Fibroblast of lung (primary cell): ENCODE measurements at places on chromosomes 2 and 18.

DNA sequence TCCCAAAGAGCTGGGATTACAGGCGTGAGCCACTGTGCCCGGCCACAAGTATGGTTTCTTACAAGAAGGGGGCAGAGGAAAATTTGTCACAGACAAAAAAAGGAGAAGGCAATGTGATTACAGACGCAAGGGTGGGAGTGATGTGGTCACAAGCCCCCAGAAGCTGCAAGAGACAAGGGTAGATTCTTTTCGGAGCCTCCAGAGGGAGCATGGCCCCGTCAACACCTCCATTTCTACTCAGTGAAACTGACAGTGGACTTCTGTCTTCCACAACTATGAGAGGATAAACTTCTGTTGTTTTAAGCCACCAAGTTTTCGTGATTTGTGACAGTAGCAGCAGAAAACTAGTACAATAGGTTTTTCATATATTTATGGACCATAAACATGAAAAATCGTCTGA is 2.1 kb upstream of the TCF7L1 start:
- peak; percentile 55 for DNase-seq

DNA sequence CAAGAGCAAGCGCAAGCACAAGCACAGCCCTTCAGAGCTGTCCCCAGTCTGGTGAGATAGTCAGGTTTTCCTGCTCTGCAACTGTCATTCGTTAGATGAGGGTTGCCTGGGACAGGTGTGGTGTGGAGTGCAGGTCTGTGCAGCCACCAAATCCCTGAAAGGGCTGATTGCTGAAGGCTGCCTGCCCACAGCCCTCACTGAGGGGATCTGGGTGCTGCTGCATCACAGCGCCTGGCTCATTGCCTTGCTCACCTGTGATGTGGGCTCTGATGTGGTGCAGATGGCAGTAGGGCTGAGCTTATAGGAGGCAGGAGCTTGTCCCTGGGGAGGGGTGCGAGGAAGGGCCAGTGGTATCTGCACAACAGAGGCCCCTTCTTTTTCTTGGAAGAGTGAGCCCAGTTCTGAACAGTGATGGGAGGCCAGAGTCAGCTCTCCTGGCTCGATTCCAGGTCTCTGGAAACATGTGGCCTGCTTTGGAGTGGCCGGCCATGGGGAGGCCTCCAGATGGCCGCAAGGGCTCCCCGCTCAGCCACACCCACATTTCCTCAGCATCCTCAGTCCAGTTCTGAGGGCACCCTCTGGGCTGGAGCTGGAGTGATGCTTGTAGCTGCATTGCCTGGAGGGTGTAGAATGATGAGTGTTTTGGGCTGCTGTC is 11.4 kb downstream of the UBE2F start:
- peak; percentile 56 for DNase-seq

- DNase-seq, result no peak
These were observed 1.5 kb upstream of the TNFRSF11A start for GRCh38 chr18:62323483-62324180.

DNA sequence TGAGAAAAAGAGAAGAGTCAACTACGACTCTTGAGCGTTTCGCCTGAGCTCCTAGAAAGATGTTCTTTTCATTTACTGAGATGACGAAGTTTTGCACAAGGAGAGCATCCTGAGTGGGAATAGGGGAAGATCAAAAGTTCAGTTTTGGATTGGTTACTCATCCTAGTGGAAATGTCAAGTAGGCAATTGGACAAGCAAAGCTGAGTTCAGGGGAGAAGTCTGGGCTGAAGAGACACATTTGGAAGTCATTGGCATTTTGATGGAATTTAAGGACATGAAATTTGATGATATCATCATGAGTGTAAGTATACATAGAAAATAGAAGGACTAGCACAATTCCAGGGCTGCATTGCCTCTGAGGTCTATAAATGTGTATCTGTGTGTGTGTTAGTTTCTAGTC is 416.6 kb downstream of the RAD51AP2 start:
- DNase-seq, result peak; percentile 66

- DNase-seq, result no peak
These were observed 7.9 kb downstream of the RDH14 start for GRCh38 chr2:18552351-18553077.

GRCh38 chr18:59961070-59961469 is 61.3 kb downstream of the PMAIP1 start:
- DNase-seq, result no peak

DNA sequence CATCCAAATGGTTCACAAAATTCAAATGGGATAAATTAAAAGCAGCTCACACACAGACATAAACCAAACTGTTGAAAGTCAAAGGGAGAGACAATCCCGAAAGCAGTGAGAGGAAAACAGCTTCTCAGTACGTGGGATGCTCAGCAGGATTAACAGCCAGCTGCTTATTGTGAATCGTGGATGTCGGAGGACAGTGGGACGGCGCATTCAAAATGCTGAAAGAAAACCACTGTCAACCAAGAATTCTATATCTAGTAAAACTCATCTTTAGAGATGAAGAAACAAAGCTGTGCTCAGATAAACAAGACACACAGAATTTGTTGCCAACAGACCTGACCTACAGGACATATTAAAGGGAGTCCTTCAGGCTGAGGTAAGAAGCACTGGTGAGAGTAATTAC is 102.9 kb downstream of the NFATC1 start:
- DNase-seq, result no peak

DNA sequence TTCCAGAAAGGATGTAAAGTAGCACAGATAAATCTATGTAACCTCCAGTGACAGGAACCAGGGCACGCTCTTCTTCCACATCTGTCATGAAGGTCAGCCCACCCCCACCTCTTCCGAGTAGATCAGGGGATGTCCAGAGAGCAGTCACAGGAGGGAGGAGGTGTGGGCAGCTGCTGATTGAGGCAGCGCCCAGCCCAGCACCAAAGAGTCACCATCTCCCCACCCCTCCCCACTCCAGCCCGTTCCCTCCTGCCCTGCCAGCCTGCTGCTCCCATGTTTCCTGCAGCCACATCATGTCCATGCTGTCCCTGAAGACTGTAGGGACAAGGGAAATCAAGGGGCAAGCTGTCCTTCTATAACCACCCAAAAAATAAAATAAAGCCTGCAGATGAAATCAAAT is 269.8 kb downstream of the BCL11A start:
- no peak for DNase-seq
